Activated CD8-positive, alpha-beta T cell treated with anti-CD3 and anti-CD28 coated beads for 36 hours (primary cell): ENCODE measurements at places on chromosomes 7 and 10.

DNA sequence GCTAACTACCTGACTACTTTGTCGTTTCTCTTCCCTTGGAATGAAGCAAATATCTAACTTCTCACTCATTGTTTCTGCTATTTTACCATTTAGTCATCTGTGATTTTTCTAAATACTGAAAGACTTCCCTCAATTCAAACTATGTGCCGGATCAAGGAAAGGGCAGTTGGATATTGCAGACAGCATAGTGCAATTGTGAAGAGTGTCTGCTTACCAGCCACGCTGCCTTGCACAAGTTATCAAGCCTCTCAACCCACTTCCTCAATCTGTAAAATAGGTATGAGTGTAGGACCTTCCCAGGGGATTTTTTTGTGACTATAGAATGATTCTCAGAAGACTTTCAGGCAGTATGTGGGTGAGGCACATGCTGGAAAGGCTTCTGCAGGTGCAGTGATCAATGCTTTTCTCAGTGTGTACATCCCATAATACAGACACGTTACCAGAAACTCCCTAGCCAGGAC is 54.3 kb downstream of the EGFR start:
- no peak overlapping the region for H3K27ac ChIP-seq
- H3K4me3 ChIP-seq, result no peak overlapping the region
- no peaks in the 10 kb centered on the region for H3K36me3 ChIP-seq
- H3K4me1 ChIP-seq, result peaks cover 17% of the 10 kb centered on the region

DNA sequence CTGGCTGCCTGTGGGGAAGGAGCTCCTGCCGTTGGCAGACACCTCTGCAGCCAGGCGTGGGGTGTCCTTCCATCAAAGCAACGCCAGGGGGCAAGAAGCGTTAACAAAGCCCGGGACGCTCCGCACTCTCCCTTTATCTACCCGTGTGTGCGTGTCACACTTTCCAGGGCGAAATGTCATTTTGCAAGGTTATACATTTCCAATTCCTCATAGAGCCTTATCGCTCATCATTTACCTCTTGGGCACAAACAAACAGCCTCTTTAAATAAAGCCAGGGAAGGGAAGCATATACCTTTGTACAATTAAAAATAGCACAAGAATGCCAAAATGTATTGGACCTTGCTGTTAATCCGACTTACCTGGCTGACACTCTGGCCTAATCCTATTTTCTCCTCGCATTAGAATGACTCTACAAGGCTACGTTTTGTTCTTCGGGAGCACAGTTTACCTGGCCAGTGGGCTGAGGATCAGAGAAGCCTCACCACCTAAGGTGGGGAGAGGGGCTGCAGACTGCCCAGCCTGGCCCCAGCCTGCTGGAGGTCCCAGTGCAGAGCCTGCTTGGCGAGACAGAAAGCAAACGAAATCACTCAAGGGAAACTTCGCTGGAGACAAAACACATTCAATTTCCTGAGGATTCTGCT is 77.6 kb upstream of the EN2 start:
- no peak overlapping the region for H3K4me3 ChIP-seq
- peak; percentile 87 for DNase-seq
- no peak overlapping the region for H3K27ac ChIP-seq
- H3K27me3 ChIP-seq, result peaks cover 83% of the 10 kb centered on the region

DNA sequence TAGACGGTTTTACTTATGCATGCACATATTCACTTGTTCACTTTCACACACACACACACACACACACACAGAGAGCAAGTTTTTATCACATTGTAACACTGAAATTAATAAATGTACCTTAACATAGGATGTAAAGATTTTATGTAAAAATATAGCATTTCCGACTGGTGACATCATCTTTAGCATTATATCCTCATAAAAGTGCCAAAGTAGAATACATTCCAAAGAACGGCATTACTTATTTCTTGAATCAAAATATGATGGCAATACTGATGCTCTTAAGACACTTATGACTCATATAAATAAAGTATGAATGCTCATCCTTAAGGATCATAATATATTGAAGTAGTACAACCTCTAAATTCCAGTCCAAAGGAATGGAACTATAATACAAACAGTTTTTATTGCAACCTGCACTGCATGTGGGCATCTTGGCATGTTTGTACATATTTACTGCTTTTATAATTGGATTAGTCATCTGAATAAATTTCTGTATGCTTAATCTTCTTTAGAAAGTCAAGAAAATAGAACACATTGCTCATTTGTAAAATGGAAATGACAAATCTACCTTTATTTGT is 290.0 kb upstream of the SEMA3A start:
- H3K4me3 ChIP-seq, result no peak overlapping the region
- no peaks in the 10 kb centered on the region for H3K27me3 ChIP-seq
- H3K36me3 ChIP-seq, result no peaks in the 10 kb centered on the region
- DNase-seq, result no peak
- H3K27ac ChIP-seq, result no peak overlapping the region

DNA sequence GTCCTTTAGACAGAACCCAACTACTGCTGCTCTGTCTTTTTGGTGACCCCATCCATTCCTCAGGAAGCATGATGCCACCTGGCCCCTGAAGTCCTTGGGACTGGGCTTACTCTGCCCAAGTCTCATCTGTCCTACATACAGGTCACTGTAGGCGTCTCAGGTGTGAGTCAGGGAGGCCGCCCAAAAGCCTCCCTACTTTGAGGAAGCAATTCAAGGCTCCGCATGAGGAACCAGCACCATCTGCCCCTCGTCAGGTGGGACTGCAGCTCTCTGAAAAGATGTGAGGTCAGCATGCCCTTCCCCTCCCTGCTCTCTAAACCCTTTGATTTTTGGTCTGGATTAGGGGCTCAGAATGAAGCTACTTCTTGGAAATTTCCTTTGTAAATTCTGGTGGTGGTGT is 354.8 kb downstream of the CXCL12 start:
- H3K36me3 ChIP-seq, result no peaks in the 10 kb centered on the region
- no peak overlapping the region for H3K27ac ChIP-seq
- no peak overlapping the region for H3K4me3 ChIP-seq
- H3K27me3 ChIP-seq, result peaks cover 10% of the 10 kb centered on the region

DNA sequence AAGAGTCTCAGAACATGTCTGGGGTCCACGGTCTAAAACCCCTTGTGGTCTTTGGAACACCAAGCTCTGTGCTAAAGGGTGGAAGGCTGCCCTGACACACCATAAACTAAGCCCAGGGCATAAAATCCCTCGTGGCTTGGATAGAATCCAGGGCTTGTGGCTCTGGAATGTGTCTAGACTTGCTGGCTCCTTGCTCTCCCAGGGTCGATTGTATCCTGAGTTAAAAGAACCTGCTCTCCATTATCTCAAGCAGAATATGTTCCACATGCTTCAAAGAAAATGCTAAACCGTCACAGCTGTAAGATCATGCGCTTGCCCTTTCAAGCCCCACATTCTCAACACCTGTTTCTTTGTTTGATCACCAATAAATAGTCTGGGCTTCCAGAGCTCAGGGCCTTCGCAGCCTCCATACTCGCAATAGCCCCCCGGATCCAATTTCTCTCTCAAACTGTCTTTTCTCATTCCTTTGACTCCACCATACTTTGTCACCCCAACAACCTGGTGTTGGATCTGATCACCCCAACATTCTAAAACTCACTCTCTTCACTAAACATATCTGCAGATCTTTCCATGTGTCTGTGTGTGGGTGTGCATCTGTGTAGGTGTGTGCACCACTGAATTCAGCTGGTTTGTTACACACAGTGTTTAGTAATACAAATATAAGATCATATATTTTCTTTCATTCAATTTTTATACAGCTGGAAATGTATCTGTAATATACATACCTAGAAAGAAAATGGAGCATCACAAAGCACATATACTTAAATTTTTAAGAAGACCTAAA is 238.5 kb downstream of the ZMYND11 start:
- H3K27me3 ChIP-seq, result peaks cover 2% of the 10 kb centered on the region
- peaks cover 2% of the 10 kb centered on the region for H3K4me1 ChIP-seq
- no peak overlapping the region for H3K4me3 ChIP-seq
- no peak for DNase-seq

GRCh38 chr7:99469381-99470065 is 3.2 kb upstream of the ZNF789 start:
- no peak overlapping the region for H3K4me3 ChIP-seq
- DNase-seq, result no peak
- H3K27ac ChIP-seq, result no peak overlapping the region

DNA sequence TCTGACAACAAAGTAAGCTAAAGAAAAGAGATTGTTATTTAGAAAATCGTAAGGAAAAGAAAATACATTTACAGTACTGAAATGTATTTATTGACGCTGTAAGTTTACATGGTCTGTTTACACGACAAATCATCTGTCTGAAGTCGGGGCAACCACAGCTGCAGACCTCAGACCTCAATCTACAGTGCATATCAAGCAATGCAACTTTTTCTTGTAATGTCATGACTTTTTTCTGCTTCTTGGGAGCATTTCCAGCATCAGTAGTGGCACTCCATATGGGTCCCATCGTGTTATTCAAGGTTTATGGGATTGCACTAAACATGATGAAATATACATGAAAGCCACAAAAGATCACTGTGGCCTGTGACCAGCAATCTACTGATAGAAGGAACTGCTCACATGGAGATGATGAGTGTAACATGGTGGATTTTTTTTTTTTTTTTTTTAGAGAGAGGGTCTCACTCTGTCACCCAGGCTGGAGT is 77.1 kb downstream of the MTPN start:
- no peaks in the 10 kb centered on the region for H3K27me3 ChIP-seq
- no peak for DNase-seq
- H3K4me3 ChIP-seq, result no peak overlapping the region
- no peaks in the 10 kb centered on the region for H3K4me1 ChIP-seq

DNA sequence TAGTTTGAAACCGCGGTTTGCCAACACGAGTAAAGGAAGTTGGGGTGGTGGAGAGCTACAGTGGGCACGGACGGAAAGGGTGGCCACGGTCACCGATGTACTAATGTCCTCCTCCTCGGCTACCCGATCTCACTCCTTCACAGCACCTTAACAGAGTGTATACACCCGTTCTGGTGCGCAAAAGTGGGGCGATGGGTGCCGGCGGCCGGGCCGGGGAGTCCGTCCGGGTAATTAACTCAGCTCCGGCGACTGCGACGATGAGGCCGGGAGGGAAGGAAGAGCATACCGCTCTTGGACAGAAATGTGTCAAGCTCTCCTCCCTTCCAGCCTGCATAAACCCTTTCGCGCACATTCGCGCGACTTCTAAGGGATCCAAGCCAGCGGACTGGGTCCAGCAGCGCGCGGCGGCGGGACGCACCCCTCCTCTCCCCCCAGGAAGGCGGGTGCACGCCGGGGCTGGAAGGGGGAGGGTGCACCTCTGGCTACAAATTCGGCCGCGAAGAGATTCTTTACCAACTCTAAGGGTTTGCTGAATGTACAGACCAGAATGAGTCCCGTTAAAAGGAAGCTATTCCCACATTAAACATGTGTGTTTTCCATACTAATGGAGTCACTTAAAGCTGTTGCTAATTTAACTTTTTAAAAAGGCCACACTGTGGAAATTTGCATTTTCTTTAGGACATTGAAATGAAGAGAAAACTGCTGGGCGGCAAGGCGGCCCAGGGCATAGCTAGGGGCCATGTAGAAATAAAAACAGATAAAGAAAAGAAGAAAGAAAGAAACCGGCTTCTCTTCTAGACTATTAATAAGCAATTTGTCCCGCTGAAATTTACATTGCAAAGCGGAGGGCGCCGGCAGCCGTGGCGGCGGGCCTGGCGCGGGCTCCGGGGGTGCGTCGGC is 6.6 kb upstream of the EBF3 start:
- H3K27me3 ChIP-seq, result peaks cover 66% of the 10 kb centered on the region
- no peak overlapping the region for H3K27ac ChIP-seq
- no peak overlapping the region for H3K4me3 ChIP-seq
- H3K4me1 ChIP-seq, result peaks cover 11% of the 10 kb centered on the region

- no peak for DNase-seq
- H3K4me1 ChIP-seq, result no peaks in the 10 kb centered on the region
- H3K27ac ChIP-seq, result no peak overlapping the region
- H3K4me3 ChIP-seq, result no peak overlapping the region
- H3K27me3 ChIP-seq, result no peaks in the 10 kb centered on the region
Measured at GRCh38 chr7:85573844-85574243, 387.0 kb upstream of the SEMA3D start.

DNA sequence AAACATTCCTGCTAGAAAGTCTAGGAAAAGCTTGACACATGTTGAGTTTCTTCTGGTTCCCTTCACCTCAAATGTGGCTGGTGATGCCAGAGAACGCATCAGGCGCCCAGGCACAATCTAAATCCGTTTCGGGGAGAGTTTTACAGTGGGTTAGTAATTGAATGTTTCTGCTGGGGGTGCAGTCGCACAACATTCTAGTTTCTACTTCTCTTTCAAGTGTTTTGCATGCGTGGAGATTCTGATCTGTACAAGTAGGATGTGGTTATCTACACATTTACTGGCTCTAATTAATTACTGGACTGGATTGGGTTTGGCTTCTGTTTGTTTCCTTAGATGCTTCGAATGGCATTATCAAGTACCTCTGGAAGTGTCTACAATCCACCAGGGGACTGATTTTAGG is 173.8 kb downstream of the TMEM26 start:
- peaks cover 4% of the 10 kb centered on the region for H3K4me1 ChIP-seq
- no peaks in the 10 kb centered on the region for H3K27me3 ChIP-seq
- no peaks in the 10 kb centered on the region for H3K36me3 ChIP-seq
- H3K27ac ChIP-seq, result no peak overlapping the region
- H3K4me3 ChIP-seq, result no peak overlapping the region
- no peak for DNase-seq

- peak overlapping the region; percentile 60 for H3K4me3 ChIP-seq
- H3K27me3 ChIP-seq, result peaks cover 12% of the 10 kb centered on the region
- DNase-seq, result peak; percentile 15
- peaks cover 22% of the 10 kb centered on the region for H3K4me1 ChIP-seq
Measured at GRCh38 chr7:121138262-121138933, 149.9 kb downstream of the CPED1 start.

GRCh38 chr7:108280136-108280535 is 150.0 kb upstream of the LAMB4 start:
- no peak overlapping the region for H3K4me3 ChIP-seq
- H3K4me1 ChIP-seq, result peaks cover 23% of the 10 kb centered on the region
- no peak overlapping the region for H3K27ac ChIP-seq
- no peak for DNase-seq
- no peaks in the 10 kb centered on the region for H3K27me3 ChIP-seq
- H3K36me3 ChIP-seq, result no peaks in the 10 kb centered on the region

DNA sequence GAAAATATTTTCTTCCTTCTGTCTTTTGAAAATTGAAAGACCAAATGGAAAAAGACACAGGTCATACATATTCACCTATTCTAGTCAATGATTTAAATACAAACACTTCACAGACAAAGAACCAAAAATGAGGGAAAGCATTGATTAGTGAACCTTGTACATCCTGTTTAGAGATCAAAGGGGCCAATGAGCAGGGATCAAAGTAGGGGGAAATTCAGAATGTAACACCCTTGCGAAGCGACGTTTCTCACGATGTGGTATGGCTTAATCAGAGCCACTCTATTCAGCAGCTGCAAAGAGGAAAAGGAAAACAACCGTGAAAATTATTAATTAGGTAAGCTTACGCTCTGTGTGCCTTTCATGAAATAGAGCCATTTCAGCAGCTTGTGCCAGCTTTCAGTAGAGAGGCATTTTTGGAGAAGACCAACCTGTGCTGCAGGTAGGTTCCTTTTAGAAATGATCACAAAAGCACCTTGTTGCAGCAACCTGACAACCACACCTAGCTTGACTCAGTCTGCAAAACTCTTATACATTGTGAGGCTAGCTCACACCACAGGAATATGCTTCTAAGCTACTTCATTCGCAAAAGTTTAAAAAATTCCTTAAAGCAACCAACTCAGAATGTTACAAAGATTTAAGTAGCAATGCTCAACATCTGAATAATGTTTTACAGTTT is 78.0 kb downstream of the DKK1 start:
- H3K36me3 ChIP-seq, result no peaks in the 10 kb centered on the region
- no peak overlapping the region for H3K27ac ChIP-seq
- no peak overlapping the region for H3K4me3 ChIP-seq
